ENCODE measurements at places on chromosomes 13 and 19. TPM values are rescaled to one million over a fixed set of nuclear protein-coding genes. Genes with fewer than 3 reads are reported as not detected.

GRCh38 chr19:39140594-39140993 lies 15.0 kb downstream of the PAK4 start:
- DNase-seq = no peak

GRCh38 chr13:83100237-83100636 lies 782.0 kb downstream of the SLITRK1 start:
- no peak for DNase-seq

DNA sequence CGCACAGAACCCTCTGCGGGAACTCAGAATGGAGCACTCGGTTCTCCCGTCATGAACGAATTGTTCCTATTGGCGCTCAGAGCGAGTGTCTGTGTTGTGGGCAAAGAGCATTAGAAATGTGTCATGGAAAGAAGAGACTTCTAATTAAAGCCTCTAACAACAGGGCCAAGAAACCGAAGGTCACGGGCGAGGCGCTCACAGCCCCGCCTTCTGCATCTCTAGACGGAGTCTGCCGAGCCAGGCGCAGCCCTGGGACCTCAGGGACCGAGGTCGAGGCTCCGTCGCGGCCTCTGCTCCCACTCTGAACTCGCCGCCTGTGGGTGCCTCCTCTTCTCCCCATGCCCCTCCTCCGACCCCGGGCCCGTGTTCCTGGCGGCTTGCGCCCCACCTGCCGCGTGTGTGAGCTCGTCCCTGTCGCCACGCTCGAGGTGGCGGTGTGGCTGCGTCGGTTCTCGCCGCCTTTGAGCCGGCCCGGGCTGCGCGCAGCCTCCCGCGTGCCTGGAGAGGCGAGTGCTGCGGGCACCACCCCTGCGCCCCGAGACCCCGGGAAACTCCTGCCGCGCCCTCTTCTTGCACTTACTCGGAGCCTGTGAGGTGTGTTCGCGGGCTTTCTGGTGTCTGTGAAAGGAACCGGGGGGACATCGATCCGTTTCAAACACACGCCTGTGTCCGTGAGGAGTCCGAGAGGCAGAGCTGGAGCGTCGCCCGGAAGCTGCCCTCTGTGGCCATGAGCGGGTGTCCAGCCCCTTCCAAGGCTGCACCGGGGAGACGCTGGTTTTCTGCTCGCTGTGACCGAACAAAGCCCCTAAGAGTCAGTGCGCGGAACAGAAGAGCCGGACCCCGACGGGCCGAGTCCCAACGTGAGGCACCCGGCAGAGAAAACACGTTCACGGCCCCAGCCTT lies 45.4 kb upstream of the SPACA7 start:
- no peak for DNase-seq

DNA sequence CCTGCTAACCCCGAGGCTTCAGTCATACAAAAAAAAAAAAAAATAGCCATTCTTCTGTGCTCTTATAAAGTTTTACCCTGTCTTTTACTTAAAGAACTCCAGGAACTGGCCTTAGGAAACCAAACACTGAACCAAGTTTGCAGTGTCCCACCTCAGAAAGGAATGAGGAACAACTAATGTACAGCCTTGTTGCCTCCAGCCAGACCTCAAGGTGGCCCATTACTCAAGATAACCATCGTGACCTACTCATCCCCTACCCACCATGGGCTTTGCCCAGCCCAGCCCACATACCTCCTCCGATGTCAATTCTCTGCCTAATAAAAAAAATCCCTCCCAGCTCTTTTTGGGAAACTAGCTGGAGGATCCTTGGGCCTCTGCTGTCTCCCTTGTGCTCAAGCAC lies 133.2 kb downstream of the STARD13 start:
- no peak for DNase-seq

- no peak for DNase-seq
These were observed 72.2 kb downstream of the MAP4K1 start for GRCh38 chr19:38545596-38545995.

DNA sequence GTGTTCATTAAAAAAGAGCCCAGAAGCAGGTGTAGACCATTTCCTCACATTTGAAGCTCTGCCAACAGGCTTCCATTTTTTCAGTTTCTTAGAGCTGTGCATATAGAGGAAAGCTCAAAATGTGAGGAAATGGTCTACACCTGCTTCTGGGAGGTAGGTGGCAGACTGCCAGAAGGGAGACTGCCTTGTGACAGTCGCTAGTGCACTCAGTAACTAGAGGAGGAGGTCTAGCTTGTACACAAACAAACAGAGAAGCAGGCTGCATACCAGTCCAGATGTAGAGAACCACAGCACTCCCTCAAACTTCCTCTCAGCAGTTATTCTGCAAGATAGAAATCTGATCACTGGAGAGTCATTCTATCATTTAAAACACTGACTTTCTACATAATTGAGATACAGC lies 800.2 kb downstream of the EFNB2 start:
- no peak for DNase-seq

DNA sequence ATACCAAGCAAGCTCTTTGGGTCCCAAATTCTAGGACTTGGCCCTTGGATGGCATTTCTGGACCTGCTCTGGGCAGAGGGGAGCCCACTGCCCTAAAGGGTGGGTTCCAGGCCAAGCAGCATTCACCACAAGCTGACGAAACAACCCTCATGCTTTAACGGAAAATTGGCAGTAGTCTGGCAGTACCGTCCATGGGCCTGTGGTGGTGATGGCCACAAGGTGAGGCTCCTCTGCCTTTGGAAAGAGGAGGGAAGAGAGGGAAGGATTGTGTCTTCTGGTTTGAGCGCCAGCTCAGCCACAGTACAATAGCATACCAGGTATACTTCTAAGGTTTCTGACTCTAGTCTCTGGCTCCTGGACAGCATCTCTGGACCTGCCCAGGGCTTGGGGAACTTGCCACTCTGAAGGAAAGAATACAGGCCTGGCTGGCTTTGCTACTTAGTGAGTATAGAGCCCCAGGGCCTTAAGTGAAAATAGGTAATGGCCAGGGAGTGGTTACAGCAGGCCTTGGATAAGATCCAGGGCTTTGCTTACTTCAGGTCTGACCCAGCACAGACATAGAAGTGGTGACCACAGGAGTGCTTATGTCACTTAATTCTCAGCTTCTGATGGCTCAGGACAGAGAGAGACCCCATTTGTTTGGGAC lies 595.5 kb downstream of the LMO7 start:
- DNase-seq = no peak

GRCh38 chr19:19053508-19054314 lies 10.1 kb upstream of the SLC25A42 start:
- peak; percentile 73 for DNase-seq

DNA sequence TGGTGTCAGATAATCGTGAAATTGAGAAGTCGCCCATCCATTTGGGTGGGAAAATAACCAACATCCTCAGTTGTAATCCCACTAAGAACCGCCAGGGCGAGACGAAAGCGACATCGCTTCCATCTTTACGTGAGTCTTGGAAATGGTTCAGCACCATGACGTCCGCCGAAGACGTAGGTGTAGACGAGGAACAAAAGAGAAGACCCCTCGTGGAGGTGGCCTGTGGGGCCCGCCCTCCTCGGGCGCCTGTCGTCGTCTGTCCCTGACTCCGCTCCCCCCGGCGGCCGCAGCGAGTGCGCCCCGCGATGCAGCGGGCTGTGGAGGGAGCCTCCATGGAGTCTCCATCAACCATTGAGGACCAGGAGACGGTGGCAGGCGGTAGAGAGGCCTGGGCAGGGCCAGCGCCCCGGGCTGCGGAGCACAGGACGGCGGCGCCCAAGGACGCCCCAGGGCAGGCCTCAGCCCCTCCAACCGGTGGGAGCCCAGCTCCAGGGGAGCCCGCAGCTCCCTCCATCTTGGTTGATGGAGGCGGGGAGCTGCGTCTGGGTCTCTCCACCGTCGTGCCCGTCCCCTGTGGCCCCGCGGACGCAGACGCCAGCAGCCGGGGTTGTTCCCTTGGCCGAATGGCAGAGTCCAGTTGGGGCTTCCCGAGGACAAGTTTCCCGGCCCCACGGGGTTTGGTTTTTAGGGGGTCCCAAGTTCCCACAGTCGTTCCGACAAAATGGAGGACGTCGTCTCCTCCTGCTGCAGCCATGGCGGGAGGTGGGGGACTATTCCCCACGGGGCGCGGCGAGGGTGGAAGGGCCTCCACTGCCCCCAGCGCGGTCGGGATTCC lies 990 bp upstream of the ZMYM2 start:
- peak; percentile 85 for DNase-seq

- no peak for DNase-seq
These were observed 6.5 kb downstream of the ZNF426 start for GRCh38 chr19:9531933-9532332.

GRCh38 chr19:4932711-4933110 lies 23.4 kb downstream of the UHRF1 start:
- no peak for DNase-seq

DNA sequence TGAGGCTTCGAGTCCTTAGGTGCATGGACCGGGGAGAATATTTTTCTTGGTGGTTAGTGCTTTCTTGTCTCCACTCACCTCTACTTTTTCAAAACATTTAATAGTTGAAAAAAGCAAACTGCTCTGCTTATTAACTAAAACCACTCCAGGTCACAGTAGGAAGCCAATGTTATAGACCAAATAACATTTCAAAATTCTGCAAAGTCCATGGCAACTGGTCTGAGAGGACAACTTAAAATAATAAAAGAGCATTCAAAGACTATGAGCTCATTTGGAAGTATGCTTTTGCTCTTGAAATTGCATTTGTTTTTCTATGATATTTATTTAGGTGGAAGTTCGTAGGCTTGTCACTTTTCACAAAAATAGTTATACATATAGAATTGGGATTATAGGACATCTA lies 483.0 kb downstream of the DCT start:
- no peak for DNase-seq

DNA sequence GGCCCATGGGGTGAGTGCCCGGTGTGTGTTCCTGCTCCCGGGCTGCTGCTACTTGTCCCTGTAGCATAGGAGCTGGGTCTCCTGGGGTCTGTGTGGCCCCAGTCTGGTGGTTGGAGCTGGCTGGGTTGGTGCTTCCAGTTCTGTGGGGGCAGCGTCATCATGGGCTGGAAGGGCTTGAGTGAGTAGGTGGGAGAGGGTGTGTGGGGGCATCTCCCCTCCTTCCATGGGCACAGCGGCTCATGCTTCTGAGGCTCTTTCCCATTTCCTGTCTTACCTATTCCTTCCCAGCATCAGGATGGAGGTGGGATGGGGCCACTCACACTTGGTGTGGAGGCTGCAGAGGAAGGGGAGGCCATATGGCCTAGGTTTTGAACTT lies 8.0 kb upstream of the EPN1 start:
- no peak for DNase-seq

GRCh38 chr13:95174517-95174916 lies 126.7 kb downstream of the ABCC4 start:
- DNase-seq = no peak

GRCh38 chr19:19259741-19260140 lies 13.4 kb downstream of the TM6SF2 start:
- no peak for DNase-seq

GRCh38 chr13:42048342-42048683 lies at the start of gene DGKH:
Gene DGKH (plus strand): TSS chr13:42048648. CDS start chr13:42048774, 126 bp downstream.
- no peak for DNase-seq

DNA sequence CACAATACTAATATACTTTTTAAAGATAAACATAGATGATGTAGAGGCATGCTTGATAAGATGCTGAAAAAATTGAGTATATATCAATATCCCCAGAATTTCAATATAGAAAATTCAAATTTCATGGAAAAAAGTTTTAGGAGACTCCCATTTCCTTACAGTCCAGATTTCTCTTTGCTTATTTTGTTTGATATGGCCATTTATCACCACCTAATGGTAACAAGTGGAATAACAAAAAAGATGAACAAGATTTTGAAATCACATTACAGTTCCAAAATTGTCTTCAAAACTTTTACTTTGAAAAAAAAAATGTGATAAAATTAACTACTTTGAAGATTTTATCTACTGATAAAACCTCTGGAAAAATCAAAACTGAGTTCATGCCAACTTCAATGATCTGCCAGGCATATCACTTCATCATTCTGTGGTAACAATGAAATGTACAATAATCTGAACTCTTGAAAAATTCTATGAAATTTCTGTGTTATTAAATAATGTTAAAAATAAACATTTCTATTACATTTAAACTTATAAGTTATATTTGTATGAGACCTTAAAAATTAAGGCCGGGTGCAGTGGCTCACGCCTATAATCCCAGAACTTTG lies 17.5 kb downstream of the MIPEP start:
- DNase-seq = no peak

DNA sequence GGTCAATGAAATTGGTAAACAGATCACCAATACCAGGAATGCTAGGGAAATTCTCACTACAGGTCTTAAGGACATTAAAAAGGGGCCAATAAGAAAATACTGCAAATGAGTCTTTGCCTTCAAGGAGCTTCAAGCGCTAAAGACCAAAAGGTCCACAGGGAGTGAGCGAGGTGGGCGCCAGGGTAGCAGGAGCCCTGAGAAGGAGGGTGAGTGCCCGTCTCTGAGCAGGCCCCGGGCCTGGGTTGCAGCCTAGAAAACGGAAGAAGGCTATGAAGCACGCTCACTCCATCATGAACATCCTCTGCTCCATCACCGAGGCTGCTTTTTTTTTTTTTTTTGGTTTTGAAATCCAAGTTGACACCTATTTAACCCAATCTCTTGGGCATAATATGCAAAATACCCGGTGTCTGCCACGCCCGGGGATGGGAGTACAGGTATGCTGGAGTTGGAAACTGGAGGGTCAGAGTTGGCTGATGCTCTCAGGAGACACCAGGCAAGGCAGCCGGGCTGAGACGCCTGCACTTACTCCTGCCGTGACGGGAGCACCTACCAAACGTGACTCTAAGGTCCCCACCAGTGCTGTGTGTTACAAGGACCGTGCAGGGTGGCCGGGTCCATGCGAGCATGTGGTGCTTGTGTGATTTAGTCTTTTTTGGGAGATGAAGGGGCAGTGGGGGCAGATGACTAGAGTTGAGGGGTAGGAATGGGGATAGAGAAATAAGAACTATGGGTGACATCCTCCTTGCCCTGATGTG lies 66.9 kb downstream of the KLF2 start:
- DNase-seq = no peak

- no peak for DNase-seq
These were observed 118.0 kb downstream of the KDM4B start for GRCh38 chr19:5086725-5087439.

DNA sequence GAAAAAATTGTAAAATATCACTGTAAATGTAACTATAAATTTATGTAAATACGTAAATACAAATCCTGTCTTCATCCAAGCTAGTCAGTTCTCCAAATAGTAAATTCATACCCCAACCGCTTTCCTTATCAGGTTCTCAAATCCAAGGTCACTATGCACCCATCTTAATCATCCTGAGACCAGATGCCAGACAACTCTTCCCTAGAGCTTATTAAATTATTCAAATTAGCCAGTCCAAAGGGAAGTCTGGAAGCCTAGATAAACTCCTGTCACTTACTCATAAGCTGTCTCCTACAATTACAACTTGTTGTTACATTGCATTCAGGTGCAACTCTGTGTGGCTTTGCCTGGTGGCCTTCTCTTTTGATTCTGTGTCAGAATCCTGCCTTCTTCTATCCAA lies 836.1 kb upstream of the PCDH20 start:
- DNase-seq = no peak

ZNF837 gene
- 0.53 TPM for total RNA-seq

KCNK6 gene
- 2.7 TPM for total RNA-seq

CGB5 gene
- total RNA-seq = not detected

OR7A5 gene
- not detected for total RNA-seq

SCEL gene
- 0.15 TPM for total RNA-seq

ATP8A2 gene
- total RNA-seq = 0.18 TPM

ZNF578 gene
- 2.2 TPM for total RNA-seq
